ELF-1 (cell line): ENCODE measurements at places on chromosomes 6 and 20.

GRCh38 chr6:153816366-153816765, 222.7 kb upstream of the OPRM1 start:
- DNase-seq = no peak

- no peak for DNase-seq
These were observed 36.5 kb upstream of the NEDD9 start for GRCh38 chr6:11268978-11269377.

GRCh38 chr6:140459209-140459608, 1084.8 kb upstream of the CITED2 start:
- no peak for DNase-seq

GRCh38 chr6:17474289-17474688, 80.9 kb downstream of the CAP2 start:
- DNase-seq = no peak

GRCh38 chr6:108621117-108621516, 60.4 kb downstream of the FOXO3 start:
- DNase-seq = no peak

DNA sequence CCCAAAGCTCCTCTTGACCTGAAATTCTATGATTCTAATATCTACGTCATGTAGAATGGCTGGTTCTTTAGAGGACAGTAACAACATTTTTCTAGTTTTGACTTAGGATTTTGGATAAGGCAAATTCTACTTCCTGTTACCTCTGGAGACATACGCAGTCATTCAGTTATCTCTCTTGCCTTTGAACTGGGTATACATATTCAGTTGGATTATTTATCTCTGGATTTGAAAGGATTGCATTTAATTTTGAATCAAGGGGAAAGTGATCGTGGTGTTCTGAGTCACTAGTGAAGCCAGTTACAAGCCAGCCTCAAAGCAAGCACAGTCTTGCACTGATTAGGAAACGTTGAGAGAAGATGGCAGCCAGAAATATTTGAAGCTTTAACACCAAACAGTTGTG, 35.3 kb upstream of the BCAS1 start:
- no peak for DNase-seq

DNA sequence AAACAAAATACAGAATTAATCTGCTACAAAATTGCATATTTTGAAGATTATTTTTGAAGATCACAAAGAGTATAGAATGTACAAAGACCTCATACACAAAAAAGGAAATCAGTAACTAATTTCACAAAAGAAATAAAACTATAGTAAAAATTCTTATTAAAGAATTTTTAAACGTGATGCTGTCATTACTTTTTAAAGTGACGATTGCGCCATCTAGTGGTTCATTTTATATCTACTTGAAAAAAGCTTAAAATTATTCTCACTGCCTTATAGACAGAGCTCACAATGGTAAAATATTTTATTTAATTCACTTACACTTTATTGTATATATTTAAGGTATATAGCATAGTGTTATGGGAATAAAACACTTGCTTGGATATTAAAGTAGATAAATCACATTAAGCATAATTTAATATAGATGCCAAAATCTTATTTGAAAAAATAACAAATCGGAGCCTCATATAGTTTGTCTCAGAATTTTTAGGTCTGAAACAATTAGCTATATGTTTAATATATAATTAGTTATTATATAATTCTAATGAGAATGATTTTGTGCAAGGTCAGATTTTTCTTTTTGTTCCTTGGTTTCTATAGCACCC, 128.8 kb downstream of the PHF3 start:
- no peak for DNase-seq

- DNase-seq = no peak
These were observed 401 bp upstream of the PHF3 start for GRCh38 chr6:63635215-63635587.

GRCh38 chr6:16698997-16699868, 62.0 kb downstream of the ATXN1 start:
- no peak for DNase-seq

DNA sequence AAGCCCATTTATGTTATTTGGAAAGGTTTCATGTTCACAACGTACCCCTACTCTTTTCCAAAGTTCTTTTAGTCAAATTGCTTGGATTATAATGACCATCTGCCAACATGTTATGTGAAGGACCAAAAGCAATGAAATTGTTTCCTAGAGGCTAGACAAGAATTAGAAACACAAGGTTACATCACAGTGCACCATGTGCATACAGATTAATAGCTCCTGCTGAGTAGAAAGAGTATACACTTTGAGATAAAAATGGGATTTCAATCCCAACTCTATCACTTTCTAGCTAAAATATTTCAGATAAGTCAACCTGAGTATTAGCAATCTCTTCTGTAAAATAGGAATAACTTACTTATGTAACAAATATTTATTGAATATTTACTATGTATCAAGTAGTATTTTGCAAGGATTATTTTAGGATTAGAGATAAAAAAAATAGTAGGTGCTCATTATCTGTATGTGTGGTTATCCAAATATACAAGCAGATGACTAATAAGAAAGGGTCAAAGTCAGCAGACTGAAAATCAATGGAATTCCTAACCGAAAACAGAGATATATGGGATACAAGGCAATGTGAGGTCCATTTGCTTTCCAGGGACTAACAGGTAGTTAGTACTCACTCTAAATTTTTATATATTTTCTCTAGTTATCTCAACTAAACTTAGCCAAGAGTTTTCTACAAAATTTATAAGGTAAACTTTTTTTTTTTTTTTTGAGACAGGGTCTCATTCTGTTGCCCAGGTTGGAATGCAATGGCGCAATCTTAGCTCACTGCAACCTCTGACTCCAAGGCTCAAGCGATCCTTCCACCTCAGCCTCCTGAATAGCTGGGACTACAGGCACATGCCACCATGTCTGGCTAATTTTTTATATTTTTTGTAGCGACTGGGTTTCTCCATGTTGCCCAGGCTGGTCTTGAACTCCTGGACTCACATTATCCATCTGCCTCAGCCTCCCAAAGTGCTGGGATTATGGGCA, 127.7 kb downstream of the PDSS2 start:
- no peak for DNase-seq

DNA sequence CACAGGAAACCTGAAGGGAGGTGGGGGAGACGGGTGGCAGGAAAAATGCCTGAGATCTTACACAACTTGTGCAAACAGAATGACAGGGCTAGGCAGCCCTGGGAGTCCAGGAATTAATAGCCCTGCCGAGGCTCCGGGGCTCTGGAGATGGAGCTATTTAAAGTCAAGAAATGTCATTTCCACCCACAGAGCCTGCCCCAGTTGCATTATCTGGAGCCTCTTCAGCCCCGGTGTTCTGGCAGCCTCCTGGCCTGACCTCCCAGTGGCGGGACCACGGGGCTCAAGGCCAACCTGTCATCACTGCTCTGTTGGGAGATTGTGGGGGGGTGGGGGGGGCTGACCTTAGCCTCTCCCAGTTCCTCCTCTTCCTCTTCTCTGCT, 28.5 kb upstream of the SCUBE3 start:
- no peak for DNase-seq

DNA sequence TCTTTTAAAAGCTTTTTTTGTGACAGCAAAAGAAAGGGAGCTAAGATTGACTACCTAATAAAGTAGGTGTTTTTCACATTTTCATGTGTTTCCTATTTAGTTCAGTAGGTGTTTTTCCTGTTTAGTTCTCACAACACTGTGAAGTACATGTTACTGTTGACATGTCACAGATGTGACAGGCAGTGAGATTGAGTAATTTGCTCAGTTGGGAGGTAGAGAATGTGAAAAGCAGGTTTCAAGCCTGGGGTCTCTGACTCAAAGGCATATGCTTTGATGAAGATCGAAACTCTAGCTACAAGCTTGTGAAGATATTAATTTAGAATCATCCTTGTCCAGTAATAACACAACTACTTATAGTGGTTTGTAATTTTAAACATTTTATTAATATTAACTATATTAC, 43.1 kb downstream of the SLX4IP start:
- DNase-seq = no peak

DNA sequence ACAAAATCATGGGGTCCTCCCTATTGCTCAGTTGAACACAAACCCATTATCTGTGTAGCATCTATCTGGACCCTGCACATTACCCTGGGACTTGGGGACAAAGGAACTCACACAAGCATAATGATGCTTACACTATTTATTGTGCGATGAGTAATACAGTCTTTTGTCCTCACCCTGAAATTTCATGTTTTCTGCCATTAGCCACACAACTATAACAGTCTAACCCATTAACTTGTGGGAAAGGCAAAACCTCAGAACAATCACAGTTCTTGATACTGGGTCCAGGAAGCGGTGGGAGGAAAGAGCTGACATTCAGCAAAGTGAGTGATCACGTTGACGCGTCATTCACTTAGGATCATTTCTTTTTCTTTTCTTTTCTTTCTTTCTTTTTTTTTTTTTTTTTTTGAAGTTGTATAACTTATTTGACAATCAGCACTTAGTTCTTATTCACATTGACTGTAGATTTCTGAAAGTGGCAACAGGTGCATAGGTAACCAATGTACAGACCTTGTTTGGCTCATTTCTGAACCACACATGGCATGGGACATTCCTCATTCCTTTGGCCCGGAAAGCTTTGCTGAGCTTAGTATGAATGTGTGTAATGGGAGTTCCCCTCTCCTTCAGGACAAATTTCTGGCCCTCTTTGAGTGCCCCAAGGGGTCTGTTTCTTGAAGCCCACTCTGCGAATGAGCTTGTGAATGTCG, 94.8 kb upstream of the CNKSR3 start:
- no peak for DNase-seq

GRCh38 chr20:39983183-39983582, 705.9 kb downstream of the MAFB start:
- DNase-seq = no peak

GRCh38 chr6:150251566-150252186, 108.8 kb downstream of the PPP1R14C start:
- DNase-seq = no peak

DNA sequence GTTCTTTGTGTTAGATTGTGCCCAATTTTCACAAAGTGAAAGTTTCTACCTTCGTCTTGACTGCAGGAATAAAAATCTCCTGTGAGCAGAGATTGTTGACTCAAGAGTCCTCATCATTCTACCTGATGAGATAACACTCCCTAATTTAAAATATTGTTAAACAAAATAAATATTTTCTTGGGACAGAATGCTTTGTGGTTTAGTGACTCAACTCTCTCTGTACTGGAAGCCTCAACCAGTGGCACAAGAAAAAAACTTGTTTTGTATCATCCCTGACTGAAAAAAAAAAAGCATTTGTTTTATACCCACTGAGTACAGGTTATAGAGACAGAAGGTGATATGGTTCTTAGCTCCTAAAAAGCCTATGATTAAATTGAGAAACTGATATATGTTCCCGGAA, 78.9 kb downstream of the CRYBG1 start:
- no peak for DNase-seq

GRCh38 chr6:36118550-36119107, 11.7 kb upstream of the MAPK13 start:
- DNase-seq = no peak

- no peak for DNase-seq
These were observed 54.8 kb downstream of the CAP2 start for GRCh38 chr6:17448165-17448564.

DNA sequence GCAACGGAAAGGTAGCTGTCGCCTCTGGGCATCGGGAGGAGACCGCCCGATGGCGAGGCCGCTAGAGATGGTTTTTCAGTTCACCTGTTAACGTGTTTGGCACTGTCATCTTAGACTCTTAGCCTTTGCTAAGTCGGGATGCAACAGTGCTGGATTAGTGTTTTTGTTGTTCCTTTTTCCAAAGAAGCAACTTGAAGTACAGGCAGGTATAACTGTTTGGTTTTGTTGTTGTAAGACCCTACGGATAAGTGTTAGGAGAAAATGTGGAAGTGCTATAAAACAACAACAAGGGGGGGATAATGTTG, 723 bp downstream of the MANEA start:
- DNase-seq = no peak

- DNase-seq = no peak
These were observed 4.6 kb upstream of the TSPYL4 start for GRCh38 chr6:116258520-116258919.

DNA sequence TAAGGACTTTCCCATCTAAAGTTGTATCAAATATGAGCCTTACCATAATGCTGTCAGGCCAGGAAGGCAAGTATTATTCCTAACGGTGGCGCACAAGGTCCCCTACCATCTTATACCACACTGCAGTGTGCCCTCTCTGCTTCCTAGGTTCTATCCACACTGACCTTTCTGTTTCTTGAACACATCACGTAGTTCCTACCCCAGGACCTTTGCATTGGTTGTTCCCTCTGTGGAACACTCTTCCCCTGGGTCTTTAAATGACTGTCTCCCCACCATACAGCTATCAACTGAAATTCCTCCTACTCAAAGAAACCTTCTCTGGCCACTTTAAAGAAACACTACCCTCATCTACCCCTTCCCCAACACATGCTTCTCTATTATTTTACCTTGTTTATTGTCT, 104.5 kb upstream of the SPACA1 start:
- no peak for DNase-seq

GRCh38 chr20:43832096-43832816, 82.4 kb upstream of the TOX2 start:
- no peak for DNase-seq

DNA sequence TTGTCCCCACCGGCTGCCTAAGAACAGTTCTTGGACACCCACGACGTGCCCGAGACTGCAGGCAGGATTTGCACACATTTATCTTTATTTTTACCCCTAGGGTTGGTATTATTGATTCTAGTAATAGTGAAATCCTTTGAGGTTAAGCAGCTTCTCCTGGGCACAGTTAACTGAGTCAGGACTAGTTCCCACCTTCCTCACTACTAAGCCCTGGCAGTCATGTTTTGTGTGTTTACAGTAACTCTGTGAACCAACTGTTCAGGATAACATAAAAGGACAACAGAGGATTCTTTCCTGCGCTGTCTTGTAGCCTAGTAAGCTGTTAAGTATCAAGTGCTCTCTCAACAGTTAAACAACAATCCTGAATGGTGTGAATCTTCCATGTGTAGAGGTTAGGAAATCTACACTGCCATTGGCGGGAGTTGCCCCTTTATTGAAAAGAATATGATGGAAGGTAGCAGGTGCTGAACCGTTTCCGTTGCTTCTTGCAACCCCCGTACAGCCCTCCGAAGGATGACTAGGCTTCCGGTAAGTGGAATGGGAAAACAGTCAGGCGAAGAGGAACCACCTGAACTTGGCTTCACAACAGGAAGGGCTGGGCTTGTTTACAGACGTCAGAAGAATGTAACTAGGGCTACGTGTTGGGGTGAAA, 979 bp upstream of the SOD2 start:
- DNase-seq = peak; percentile 8

- DNase-seq = no peak
These were observed 102.9 kb upstream of the SIRPA start for GRCh38 chr20:1792274-1792673.

DNA sequence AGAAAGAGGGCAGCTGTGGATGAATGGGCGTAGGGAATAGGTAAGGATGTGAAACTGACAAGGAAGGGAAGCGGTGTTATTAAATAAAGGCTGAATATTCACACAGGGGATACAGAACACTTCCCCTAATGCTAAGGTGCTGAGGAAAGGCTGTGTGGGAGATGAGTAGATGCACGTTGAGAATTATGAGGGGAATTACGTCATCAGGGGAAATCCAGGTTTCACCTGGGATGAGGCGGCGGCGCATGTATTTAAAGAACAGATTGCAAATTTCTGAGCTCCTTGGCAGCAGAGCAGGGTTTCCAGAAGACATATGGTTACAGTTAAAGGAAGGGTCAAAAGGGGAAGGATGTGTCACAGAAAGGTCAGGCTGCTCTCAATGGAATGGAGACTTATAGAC, 28.7 kb upstream of the EDN1 start:
- no peak for DNase-seq
